ENCODE measurements at places on chromosomes 6 and 20. TPM values are rescaled to one million over a fixed set of nuclear protein-coding genes. Genes with fewer than 3 reads are reported as not detected.

- DNase-seq, result no peak
Measured at GRCh38 chr6:115356371-115356770, 704.3 kb downstream of the FRK start.

The FNDC11 gene
- 0.25 TPM for total RNA-seq

DNA sequence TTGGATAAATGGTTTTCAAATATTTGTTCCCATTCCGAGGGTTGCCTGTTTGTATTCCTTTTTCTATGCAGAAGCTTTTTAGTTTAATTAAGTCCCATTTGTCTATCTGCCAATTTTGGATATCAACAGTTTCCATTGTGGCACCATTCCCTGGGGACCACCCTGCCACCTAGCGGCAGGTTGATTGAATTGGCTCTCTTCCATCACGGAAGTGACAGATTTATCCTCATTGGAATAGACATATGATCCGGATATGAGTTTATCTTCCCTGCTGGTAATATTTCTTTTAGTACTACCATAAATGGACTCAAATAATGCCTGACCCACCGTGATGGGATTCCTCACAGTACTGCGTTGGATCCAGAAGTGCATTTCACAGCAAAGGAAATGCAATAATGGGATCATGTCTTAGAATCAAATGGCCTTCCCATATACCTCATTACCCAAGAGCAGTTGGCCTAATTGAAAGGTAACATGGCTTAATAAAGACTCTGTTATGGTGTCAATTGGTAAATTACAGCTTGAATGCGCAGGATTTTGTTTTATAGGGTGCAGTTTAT, 327.0 kb downstream of the BMP2 start:
- peak; percentile 4 for DNase-seq

- DNase-seq, result no peak
Measured at GRCh38 chr6:43835872-43836419, 65.9 kb downstream of the VEGFA start.

All from fibroblast of the aortic adventitia (primary cell).